Fibroblast of the aortic adventitia (primary cell): ENCODE measurements at places on chromosomes 2 and 18.

- no peak for DNase-seq
Observed at GRCh38 chr2:103459283-103459682, 697.5 kb downstream of the TMEM182 start.

DNA sequence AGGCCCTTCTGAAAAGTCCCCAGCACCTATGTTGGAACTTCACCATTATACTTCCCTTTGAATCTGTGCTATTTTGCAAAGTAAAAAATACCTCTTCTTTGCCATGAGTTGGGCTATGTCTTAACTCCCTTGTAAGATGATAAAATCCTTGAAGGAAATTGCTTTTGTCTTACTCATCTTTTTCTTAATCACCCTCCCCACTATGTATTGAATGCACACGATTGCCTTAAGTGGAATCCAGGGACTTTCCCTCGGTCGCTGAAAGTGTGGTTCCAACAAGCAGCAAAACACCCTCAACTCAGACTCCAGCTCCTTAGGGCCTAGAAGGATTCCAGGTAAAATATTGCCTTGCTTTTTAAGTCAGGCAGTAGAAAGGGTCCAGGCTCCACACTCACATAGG, 173.2 kb upstream of the ARL4C start:
- peak; percentile 88 for DNase-seq

- peak; percentile 83 for DNase-seq
Observed at GRCh38 chr2:26696351-26696816, 3.9 kb downstream of the KCNK3 start.

DNA sequence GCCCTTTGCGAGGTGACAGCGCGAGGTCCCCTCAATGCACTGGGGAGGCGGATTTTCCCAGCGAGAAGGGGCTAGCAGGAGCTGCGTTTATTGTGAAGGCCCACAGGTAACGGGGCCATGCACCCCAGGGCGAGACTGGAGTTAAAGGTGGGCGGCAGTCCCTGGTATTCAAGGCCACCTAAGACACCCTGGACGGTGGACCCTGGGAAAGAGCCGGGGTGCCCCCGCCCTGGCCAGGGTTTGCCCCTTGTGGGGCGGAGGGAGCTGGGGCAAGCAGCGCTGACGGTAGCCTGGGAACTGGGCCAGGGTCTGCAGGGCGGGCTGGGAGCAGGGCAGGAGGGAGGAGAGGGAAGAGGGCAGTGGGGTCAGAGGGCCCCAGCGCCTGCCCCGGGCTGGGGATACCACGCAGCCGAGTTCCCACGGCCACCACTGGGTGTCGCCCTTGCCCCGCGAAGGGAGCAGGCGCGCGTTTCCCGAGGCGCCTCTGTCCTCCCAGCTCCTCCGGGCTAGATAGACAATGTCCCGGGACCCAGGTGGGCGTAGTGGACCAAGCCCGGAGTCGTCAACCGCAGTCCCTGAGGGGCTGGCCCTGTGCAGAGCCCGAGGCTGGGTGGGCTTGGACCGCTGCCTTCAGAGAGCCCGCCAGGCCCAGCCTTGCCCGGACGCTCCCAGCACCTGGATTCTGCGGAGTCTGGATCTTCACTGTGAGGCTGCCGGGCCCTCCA, 80.2 kb downstream of the SMAD4 start:
- peak; percentile 30 for DNase-seq

DNA sequence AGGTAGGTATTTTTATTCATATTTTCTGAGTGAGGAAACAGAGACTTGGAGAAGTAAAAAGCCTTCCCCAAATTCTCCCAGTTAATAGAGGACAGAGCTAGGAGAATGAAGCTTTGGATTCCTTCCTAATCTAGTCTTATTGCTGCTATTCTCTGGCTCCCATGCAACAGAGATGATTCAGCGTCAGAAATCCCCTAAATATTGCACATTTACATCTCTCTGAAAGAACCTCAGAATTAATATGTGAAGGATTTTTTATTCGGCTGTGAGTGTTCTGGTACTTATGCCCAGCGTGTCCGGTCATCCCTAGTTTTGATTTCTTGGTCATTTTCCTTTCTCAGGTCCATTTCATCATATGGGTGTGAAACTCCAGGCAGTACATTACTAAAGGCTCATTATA, 91.2 kb upstream of the SESTD1 start:
- peak; percentile 81 for DNase-seq
